Epithelial cell of proximal tubule (primary cell): ENCODE measurements at places on chromosomes 3 and 15.

- DNase-seq: no peak
Measured at GRCh38 chr3:129878355-129878754, 15.2 kb downstream of the TMCC1 start.

DNA sequence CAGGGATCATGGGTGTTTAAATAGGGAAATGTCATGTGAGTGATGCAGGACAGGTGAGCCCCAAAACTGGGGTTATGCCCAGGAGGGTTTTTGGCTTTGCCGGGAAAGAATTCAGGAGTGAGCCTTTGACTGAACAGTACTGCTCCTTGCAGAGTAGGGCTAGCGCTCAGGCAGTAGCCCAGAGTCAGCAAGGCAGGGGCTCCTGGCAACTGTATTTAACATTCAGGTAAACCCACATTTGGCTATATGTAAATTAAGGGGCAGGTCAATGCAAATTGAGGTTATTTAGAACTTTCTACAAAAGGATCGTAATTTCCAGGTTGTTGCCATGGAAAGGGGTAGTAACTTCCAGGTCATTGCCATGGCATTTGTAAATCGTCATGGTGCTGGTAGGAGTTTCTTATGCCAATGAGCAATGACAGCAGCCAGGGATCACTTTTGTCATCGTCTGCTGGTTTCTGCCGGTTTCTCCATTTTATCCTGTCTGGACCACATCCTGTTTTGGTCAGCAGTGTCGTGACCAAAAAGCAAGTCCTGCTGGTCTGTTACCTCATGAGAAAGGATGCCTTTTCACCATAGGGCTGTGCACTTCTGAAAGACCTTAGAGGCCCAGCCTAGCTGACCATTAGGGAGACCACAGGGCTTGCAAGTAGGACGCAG, 24.3 kb downstream of the MTHFS start:
- no peak for DNase-seq

DNA sequence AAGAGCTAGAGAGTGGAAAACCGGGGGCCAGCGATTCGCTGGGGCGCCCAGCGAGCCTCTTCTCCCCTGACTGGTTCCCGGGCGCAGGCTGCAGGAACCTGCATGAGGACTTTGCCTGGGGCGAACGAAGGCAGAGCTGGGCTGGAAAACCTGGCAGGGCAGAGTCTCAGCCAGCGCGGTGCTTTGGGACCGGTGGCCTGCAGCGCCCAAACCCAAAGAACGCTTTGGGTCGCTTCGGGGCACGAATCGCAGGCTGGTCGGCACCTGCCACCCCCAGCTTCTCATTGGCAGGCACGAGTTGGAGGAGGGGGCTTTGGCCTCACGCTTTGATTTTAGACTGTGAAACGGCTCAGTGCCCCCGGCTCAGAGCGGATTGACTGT, 3.0 kb downstream of the ONECUT1 start:
- DNase-seq: no peak

- peak; percentile 98 for DNase-seq
Measured at GRCh38 chr3:98962189-98962930, 60.9 kb upstream of the DCBLD2 start.

DNA sequence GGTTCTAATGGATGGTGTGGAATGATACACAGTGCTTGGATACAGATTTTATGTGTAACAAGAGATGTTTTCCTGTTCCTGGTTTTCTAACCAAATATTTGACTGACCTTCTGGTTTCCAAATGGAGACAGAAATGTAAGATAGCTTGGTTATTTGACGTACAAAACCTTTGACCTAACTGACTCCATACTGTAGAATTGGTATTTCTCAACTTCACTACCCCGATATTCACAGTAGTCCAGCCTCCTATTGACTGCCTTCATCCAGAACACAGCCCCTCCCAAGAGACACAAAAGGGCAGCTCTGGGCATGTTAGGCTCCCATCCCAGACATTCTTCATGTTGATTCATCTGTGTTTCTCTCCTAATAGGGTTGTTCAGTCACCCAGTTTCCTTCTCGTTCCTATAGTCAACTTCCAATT, 33.4 kb downstream of the MYO1E start:
- no peak for DNase-seq

DNA sequence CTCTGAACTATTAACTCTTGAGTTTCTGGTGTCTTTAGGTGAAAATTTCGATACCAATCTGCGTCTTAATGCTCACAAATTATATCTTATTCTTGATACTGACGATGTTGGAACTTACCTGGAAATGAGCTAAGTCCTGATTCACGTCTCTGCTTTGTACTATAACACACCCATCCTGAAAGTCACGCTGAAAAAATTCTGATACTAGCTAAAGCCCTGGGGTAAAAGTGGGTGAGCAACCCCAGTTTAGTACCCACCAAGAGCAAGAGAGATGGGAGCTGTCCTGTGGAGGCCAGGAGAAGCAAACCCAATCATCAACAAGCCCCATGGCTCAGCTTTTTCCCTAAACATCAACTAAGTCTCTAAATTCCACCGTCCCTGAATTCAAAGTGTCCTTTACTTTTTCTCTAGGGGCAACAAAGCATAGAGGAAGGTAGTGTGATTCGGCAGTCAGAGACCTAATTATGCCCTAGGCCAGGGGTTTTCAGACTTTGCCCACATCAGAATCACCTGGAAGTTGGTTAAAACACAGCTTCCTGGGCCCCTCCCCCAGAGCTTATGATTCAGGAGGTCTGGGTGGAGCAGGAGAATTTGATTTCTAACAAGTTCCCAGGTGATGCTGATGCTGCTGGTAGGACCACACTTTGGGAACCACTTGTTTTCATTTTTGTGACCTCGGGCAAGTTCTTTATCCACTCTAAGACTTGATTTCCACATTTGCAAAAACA, 90.2 kb downstream of the OSBPL10 start:
- DNase-seq: no peak

DNA sequence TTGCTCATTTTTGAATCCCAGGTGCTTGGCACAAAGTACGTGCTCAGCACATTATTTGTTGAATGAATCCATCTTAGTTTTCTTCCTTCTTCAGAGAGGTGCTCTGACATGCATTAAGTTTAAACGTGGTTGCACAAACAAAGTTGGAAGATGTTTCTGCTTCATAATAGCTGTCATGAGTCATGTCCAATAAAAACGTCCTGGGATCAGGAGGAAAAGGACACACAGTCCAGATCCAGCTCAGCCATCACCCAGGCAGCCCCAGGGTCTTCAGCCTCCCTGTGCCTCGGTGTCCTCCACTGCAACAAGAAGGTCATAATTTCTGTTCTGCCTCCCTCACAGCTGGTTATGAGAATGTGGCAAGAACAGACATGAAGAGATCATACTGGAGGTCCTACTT, 55.4 kb downstream of the CCNL1 start:
- DNase-seq: no peak

- DNase-seq: no peak
Measured at GRCh38 chr3:122350814-122351418, 25.9 kb downstream of the CSTA start.

GRCh38 chr15:87805117-87805820, 451.3 kb downstream of the NTRK3 start:
- no peak for DNase-seq

DNA sequence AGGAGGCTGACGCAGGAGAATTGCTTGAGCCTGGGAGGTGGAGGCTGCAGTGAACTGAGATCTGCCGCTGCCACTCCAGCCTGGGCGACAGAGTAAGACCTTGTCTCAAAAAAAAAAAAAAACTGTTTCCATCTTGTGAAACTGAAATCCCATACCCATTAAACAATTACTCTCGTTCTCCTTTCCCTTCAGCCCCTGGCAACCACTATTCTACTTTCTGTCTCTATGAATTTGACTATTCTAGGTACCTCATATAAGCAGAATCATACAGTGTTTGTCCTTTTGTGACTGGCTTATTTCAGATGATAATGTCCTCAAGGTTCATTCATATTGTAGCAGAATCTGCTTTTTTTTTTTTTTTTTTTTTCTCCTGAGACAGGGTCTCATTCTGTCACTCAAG, 51.5 kb upstream of the UBE2E1 start:
- DNase-seq: no peak

DNA sequence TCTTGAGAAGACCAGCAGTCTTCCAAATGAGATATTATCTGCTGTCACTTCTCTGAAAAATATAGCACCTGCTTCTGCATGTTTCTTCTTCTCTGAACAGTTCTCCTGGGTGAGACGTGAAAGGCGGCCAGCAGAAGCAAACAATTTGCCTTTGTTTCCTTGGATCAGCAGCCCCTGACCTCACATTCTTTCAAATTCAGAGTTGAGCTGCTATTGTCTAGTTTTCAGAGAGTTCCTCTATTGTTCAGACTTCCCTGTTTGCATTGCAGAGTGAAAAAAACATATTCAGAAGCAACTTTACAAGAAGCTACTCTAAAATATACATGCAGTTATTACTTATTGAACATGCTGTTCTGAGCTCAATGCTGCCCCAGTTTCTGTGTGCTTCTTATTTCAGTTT, 653.6 kb downstream of the NAALADL2 start:
- DNase-seq: no peak

GRCh38 chr15:31302778-31303725, 23.6 kb upstream of the KLF13 start:
- no peak for DNase-seq

DNA sequence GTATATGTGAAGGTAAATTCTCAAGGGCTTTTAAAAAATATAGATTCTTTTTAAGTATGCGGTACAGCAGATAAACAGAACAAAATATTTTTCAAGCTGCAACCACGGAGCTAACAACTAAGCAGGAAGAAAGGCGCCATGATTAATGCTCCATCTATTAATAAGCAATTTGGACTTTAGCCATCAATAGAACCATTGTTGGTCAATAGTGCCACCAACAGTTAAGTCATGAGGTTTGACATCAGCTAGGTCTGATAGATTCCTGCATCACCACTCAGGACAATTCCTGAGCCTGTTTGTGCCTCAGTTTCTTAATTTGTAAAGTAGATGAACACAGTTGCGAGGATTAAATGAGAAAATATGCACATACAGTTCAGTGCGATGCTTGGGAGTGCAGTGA, 65.1 kb upstream of the FAM3D start:
- no peak for DNase-seq

DNA sequence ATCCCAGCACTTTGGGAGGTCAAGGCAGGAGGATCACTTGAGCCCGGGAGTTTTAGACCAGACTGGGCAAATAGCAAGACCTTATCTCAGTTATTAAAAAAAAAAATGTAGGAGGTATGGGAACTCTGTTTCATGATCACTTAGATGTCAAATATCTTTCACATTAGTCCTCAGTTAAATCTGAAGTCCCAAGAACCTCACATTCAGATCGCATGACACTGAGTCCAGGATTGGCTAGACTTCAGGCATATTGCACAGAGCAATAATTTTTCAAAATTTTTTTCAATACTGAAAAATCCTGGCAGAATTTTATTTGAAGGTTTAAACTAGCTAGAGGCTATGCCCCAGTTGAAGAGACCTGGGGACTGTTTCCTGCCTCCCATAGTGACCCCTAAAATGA, 56.3 kb upstream of the ZNF148 start:
- no peak for DNase-seq

DNA sequence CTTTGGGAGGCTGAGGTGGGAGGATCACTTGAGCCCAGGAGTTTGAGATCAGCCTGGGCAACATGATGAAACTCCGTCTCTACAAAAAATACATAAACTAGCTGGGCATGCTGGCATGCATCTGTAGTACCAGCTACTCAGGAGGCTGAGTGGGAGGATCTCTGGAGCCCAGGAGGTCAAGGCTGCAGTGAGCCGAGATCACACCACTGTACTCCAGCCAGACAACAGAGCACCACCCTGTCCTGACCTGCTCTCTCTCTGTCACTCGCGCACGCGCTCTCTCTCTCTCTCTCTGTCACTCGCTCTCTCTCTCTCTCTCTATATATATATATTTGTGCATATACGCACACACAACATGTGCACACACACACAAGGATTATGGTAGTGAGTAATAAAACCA, 61.8 kb downstream of the IL16 start:
- DNase-seq: no peak

- no peak for DNase-seq
Measured at GRCh38 chr3:80553211-80553610, 785.4 kb upstream of the ROBO1 start.

DNA sequence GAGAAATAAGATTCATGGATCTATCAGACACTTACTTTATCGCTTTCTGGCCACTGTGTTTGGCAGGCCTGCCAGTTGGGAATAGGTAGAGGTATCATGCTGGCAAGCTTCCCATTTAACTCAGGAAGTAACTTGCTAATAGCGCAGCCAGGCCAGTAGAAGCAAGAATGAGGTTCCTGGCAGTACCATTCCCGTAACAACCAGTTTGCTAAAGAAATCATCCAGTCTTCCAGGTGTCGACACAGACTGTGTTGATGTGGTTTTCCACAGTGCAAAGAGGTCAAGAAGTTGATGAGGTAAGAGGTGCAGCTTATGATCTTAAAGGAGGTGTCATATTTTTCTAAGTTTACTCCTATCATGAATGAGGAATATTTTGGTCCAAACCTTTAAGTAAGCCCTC, 46.2 kb downstream of the DPH6 start:
- DNase-seq: no peak

DNA sequence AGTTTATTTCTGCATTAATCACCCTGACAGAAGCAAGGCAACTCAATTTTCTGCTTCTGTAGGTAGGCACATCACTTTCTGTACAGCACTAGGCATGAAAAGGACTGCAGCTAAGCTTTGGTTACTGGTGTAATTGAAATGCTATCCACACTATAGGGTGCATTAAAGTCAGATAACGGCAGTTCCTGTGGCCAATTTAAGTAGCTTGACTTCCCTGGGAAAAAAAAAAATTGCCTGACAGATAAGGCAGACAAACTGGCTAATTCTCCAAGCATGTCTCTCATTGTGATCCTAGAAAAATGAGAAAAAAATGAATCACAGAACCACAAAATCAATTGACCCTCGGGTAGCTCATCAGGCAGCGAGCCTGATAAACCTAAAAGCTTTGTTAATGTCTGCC, 151.4 kb downstream of the MEIS2 start:
- DNase-seq: no peak

DNA sequence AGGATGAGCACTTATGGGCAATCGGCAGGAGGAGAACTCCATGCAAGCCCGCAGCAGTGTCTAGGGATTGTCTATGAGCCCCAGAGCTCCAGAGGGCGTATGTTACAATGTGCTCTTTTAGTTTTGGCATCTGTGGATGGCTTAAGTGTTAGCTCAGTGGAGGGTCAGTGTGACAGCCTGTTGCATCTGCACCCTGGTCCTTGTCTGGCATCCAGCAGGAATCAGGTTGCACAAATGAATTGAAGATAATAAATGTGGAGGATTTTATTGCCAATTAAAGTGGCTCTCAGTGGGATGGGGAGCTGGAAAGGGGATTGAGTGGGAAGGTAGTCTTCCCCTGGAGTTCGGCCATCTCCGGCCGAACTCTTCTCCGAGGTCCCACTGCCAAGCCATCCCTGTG, 11.8 kb upstream of the PRICKLE2 start:
- DNase-seq: no peak

DNA sequence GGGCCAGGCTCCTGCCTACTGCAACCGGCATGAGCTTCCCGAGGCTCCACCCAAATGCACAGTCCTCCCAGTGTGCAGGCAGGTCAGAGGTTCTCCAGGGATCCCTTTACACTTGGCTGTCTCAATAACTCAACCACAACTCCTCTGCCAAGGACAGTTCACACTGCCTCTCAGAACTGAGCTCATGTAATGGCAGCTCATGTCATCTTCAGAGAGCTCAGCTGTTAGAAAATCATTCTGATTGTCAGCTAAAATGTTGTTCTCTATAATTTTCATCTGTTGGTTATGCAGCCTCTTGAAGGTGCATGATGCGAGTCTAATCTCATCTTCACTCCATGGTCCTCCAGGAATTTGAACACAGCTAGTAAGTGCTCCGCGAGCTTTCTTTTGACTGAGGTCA, 76.7 kb downstream of the SST start:
- DNase-seq: no peak
